ENCODE measurements at places on chromosomes 7 and 10. TPM values are rescaled to one million over a fixed set of nuclear protein-coding genes. Genes with fewer than 3 reads are reported as not detected.

DNA sequence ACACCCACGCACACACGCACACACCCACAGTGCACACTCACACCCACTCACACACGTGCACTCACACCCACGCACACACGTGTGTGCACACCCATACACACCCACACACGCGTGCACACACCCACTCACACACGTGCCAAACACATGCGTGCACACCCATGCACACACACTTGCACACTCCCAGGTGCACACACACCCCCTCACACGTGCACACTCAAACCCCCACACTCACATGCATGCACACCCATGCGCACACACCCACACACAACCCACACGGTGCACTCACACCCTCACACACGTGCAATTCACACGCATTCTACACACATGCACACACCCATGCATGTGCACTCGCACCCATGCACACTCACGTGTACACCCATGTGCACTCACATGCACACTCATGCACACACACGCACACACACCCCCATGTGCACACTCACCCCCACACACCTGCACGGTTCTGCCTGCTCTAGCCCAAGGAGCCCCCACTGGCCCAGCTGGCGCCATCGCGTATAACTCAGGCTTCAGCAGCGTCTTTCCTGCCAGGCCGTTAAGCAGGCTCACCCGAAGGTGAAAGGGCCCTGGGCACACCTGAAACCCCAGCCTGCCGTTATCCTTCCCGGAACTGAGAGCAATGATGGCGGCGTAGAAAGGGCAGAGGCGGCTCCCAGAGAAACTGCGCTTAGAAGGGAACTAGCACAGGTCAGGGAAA, 63.9 kb upstream of the PDGFA start:
- H3K4me1 ChIP-seq: peaks cover 37% of the 10 kb centered on the region
- peaks cover 61% of the 10 kb centered on the region for H3K36me3 ChIP-seq
- H3K27me3 ChIP-seq: no peaks in the 10 kb centered on the region
- peak overlapping the region; percentile 77 for H3K4me3 ChIP-seq

Gene BMPR1A
- 8.7 TPM for total RNA-seq

DNA sequence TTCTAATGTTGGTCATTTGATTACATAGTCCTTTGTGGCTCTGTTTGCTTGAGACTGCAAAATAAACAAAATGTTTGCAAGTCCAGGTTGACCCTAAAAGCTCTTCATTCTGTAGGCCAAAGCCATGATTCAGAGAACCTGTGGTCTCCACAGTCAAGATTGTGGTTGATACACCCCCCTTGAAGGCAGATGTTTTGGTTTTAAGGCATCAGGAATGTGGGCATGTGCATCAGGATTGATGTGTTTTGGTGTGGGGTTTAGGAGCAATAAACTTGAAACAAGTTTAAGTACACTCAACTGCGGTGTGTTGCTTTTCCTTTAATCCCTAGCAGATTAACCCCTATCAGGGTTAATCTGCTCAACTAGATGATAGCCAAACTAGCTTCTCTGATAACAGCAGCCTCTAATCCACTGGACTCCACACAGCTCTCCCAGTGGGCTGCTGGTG, 379.1 kb upstream of the GALNT17 start:
- H3K27ac ChIP-seq: no peak overlapping the region
- H3K4me1 ChIP-seq: no peaks in the 10 kb centered on the region
- no peaks in the 10 kb centered on the region for H3K27me3 ChIP-seq
- DNase-seq: no peak
- H3K4me3 ChIP-seq: no peak overlapping the region

GRCh38 chr7:100085515-100085914, 3.3 kb upstream of the COPS6 start:
- H3K27ac ChIP-seq: no peak overlapping the region
- H3K4me3 ChIP-seq: no peak overlapping the region
- DNase-seq: no peak
- peaks cover 13% of the 10 kb centered on the region for H3K36me3 ChIP-seq

DNA sequence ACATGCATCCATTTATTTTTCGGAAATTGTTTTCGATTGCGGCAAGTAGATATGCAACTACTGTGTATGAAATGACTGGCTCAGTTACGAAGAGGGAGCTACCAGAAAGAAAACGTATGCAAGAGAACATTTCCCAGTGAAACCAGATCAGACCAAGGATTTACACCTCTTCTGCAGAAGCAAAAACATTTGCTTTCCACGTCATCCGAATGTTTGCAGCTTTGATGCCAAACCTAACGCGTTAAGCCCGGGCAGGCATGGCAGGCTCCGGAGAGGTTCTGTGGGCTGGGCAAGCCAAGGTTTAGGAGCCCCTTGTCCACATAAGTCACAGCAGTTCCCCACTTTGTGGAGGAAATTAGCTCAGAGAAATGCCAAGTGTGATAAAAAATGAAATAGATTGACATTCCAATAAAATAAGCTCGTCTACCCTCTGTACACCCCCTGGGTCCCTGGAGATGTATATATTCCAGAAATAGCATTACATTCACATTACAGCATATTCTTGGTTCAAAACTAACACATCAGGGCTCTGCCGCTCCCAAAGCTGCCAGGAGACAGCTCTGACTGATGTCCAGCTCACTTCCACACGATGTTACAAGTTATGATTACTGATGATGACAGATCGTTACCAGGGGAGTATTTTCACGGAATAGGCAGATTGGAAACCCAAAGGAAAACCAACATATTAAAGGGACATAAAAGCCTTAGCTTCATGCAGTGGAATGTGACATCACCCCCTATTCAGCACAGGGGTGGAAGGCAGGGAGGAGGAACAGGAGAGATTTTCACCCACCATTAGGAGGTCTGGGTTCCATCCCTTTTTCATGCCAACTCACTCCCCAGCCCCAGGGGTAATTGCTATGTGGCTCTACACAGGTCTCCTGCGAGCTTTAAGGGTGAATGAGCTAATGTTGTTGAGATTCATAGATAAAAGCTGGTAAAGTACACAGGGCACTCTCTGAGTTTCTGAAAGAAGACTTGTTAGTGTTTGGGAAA, 81.5 kb downstream of the LYZL1 start:
- no peak overlapping the region for H3K4me3 ChIP-seq
- no peak overlapping the region for H3K27ac ChIP-seq
- no peak for DNase-seq
- H3K27me3 ChIP-seq: peaks cover 9% of the 10 kb centered on the region
- H3K36me3 ChIP-seq: no peaks in the 10 kb centered on the region

Data from activated CD4-positive, alpha-beta T cell treated with anti-CD3 and anti-CD28 coated beads for 36 hours (primary cell).